ENCODE measurements at places on chromosomes 13 and 19.

- no peak for DNase-seq
Observed at GRCh38 chr13:64928696-64929499, 2301.2 kb downstream of the PCDH9 start.

- DNase-seq, result no peak
Observed at GRCh38 chr19:8129061-8129618, 20.3 kb downstream of the FBN3 start.

DNA sequence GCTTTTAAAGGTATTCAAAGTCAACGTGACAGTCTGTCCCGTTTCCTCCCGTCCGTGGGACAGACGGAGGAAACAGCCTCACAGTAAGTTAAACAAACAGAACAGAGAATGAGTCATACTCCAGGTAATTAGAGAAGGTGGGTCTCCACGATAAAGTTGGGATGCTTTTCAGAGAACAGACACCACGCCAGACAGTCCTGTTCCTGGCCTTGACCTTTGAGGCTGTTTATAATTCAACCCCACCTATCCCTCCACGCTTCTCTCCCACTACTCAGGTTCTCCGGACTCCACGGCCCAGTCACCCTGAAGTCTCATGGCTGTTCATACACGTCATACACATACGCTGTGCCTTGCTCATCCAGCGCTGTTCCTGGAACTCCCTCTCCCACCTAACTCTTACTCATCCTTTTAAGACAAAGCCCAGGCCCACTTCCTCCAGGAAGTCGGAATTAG, 42.5 kb downstream of the ARHGEF18 start:
- no peak for DNase-seq

GRCh38 chr13:32017474-32017873, 14.1 kb upstream of the FRY start:
- no peak for DNase-seq

DNA sequence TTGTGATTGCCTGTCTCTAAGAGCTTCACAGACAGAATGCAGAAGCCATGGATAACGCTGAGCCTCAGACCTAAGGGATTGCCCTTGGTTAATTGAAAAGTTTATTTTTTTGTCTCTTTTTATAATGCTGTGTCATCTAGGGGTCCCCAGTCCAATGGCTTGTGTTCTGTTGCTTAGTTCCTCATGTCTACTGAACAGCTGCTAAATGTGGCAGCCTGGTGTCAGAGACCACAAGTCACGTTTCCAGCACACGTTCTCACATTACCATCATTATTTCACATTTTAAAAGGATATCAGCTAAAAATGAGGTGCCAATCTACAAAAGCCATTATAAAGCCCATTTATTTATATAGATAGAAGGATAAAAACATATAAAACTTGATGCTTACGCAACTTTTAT, 1362.0 kb downstream of the PCDH9 start:
- no peak for DNase-seq

DNA sequence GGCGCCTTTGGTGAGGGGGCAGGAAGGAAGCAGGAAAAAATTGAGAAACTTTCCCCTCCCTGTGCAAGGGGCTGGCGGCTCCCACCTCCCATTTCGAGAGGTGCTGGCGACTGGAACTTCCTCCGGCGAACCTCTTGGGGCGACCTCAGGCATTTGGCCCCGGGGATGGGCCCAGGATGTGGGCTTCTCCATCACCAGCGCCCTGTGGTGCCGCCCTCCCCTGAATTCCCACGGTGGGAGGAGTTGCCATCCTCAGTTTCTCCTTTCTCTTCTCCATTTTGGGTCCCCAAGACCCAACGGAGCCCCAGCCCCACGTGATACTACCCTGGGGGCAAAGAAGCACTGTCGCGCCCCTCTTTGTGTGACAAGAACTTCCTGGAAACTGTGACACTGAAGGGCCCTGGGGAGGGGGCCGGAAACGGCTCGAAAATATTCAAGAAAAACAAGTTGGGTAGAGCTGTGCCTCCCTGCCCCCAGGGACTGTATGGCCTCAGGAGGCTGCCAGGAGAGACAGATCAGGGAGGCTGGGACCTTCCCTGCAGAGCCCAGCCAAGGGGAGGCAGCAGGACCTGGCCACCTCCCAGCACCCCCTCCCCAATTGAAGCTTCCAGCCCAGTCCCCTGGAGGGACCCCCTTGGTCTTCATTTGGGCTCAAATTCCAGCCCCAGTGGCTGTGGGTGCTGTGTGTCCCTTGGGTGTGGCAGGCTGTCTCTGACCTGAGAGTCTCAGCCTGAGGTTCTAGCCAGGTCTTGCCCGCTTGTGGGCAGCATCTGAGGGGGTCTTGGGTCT, 16.2 kb upstream of the AP1M2 start:
- peak; percentile 92 for DNase-seq
